ENCODE measurements at places on chromosomes 11 and 22. TPM values are rescaled to one million over a fixed set of nuclear protein-coding genes. Genes with fewer than 3 reads are reported as not detected.

Gene CRYBB3
- polyA plus RNA-seq: not detected

Gene MS4A6A
- not detected for polyA plus RNA-seq

Gene LBHD1
- polyA plus RNA-seq: 4.0 TPM

Gene VSIG10L2
- not detected for polyA plus RNA-seq

Gene RAB39A
- polyA plus RNA-seq: not detected

Gene CAVIN3
- 241 TPM for polyA plus RNA-seq

Gene KRTAP5-9
- not detected for polyA plus RNA-seq

Gene SOX6
- 1.7 TPM for polyA plus RNA-seq

Gene MMP1
- 166 TPM for polyA plus RNA-seq

Gene ARHGAP8
- polyA plus RNA-seq: 0.21 TPM

Gene CRYAB
- polyA plus RNA-seq: 19.5 TPM

DNA sequence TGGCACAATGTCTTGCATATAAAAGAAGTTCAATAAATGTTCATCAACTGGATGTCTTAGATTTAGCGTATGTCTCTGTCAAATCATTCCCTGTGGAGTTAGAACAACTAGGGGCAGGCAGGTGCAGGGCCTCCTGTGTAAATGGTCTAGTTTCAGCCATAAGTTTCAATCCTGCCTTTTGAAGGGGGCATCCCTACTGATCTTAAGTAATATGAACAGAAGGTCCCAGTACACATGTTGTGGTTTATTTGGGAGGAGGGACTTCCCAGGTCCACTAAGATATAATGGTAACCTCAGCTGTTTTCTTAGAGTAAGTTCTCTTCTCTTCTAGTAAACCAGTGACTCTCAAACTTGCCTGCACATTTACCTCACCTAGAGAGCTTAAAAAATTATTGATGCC, 19.8 kb downstream of the TTC12 start:
- H3K27ac ChIP-seq: no peak overlapping the region
- H3K4me3 ChIP-seq: no peak overlapping the region
- DNase-seq: no peak
- H3K4me1 ChIP-seq: no peaks in the 10 kb centered on the region
- no peaks in the 10 kb centered on the region for H3K27me3 ChIP-seq

GRCh38 chr22:48044487-48045060, 1282.1 kb downstream of the TBC1D22A start:
- H3K36me3 ChIP-seq: no peaks in the 10 kb centered on the region
- no peak overlapping the region for H3K27ac ChIP-seq
- no peak for DNase-seq

GRCh38 chr11:72598906-72599305, 75.3 kb downstream of the PDE2A start:
- H3K4me1 ChIP-seq: no peaks in the 10 kb centered on the region
- peaks cover 84% of the 10 kb centered on the region for H3K27me3 ChIP-seq
- H3K36me3 ChIP-seq: no peaks in the 10 kb centered on the region
- H3K27ac ChIP-seq: no peak overlapping the region
- no peak overlapping the region for H3K4me3 ChIP-seq

DNA sequence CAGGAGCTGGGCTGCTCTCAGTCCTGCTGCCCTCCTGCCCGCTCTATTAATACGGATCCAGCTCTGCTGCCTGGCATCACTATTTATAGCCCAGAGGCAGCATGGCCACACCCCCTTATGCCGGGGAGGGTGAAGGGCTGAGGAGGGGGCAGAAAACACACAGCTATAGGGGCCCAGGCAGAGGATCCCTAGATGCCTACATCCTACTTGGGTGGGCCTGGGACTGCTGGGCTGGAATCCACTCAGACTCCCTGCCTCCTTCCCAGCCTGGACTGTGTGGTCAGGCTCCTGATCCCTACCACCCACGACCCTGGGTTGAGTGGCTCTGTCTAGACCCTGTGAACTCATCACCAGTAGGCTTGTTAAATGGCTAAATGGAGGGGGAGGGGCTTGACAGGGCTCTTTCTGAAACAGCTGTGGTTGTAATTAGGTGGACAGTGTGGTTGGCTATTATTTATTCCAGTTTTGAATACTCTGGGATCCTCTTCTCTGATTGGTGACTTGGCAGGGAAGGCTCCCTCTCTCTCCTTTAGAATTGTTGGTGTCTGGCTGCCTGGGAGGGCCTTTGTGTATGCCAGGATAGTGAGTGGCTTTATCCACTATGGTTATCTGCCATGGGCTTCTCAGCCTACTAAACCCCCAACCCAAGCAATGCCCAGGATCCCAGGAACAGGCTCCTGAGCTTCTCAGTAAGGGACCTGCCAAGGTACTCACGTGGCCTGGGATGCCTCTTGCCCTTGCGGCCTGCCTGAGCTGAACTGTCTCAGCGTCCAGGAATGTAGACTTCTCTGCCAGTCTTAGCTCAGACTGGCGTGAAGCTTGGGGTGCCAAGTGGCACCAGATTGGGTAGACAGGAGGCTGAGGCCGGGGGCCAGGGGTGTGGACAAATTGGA, 15.2 kb downstream of the PHLDB1 start:
- H3K36me3 ChIP-seq: peaks cover 33% of the 10 kb centered on the region
- no peaks in the 10 kb centered on the region for H3K27me3 ChIP-seq
- DNase-seq: peak; percentile 69
- peak overlapping the region; percentile 95 for H3K27ac ChIP-seq

DNA sequence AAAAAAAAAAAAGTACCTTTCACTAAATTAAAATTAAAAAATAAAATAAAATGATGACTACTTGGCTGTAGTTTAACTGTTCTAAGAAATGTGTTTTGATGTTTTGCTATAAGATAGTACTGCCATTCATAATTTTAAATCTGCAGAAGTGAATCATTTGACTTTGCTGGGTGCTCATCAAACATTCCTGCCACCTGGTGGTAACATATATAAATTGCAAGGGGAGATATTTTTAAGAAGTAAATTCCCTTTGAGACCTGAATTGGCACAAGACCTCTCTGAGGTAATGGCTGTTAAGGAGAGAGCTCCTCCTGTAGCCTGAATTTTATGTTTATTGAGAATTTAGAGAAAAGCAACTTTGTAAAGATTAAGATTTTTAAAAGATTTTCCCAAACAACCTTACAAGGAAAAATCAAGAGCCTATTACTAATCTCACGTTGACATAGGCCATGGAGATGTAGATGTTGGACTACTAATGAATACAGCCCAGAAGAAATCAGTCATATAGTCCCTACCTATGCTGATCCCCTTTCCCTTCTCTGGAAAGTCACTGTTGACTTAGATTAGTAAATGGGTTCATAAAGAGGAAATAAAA, 11.9 kb upstream of the NARS2 start:
- peak; percentile 27 for DNase-seq
- no peaks in the 10 kb centered on the region for H3K4me1 ChIP-seq
- H3K36me3 ChIP-seq: no peaks in the 10 kb centered on the region

- no peaks in the 10 kb centered on the region for H3K4me1 ChIP-seq
- no peak overlapping the region for H3K27ac ChIP-seq
- peaks cover 11% of the 10 kb centered on the region for H3K27me3 ChIP-seq
- H3K36me3 ChIP-seq: no peaks in the 10 kb centered on the region
These were observed 51.3 kb downstream of the TRIM29 start for GRCh38 chr11:120086651-120087050.

DNA sequence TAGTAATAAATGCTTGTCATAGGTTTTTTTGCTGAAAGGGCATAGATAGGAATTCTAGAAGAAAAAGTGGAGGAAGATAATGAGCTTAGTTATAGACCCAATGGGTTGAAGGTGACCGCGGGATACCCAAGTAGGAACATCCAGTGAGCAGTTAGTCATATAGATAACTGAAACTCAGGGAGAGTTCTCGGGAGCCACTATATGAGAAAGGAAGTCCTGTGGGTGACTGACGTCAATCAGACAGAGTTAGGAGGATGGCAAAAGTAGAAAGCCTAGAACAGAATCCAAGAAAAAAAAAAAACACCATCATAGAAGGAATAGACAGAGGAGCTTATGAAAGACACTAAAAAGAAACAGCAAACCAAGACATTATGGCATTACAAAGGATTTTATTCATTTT, 1.6 kb upstream of the CNGA4 start:
- no peaks in the 10 kb centered on the region for H3K4me1 ChIP-seq
- H3K4me3 ChIP-seq: no peak overlapping the region
- no peak for DNase-seq
- no peak overlapping the region for H3K27ac ChIP-seq

GRCh38 chr11:2678396-2678795, 21.4 kb downstream of the KCNQ1OT1 start:
- DNase-seq: no peak
- H3K27ac ChIP-seq: no peak overlapping the region

DNA sequence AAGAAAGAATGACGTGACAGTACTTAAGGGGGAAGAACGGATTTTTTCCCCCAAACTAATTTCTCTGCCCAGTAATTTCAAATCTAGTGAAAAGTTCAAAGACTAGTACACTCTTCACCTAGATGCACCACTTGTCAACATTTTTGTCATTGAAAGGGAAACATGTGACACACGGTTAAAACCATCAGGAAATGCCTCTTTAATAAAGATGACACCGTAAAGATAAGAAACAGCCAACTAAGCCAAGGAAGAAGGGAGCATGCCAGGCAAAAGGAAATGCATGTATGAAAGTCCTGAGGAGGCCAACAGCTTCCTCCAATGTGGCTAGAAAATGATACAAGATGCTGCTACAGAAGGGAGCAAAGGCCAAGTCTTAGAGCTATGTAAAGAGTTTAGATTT, 49.4 kb downstream of the RSF1 start:
- no peaks in the 10 kb centered on the region for H3K27me3 ChIP-seq
- no peak for DNase-seq
- no peak overlapping the region for H3K4me3 ChIP-seq
- peaks cover 2% of the 10 kb centered on the region for H3K4me1 ChIP-seq
- peaks cover 2% of the 10 kb centered on the region for H3K36me3 ChIP-seq
- H3K27ac ChIP-seq: no peak overlapping the region

DNA sequence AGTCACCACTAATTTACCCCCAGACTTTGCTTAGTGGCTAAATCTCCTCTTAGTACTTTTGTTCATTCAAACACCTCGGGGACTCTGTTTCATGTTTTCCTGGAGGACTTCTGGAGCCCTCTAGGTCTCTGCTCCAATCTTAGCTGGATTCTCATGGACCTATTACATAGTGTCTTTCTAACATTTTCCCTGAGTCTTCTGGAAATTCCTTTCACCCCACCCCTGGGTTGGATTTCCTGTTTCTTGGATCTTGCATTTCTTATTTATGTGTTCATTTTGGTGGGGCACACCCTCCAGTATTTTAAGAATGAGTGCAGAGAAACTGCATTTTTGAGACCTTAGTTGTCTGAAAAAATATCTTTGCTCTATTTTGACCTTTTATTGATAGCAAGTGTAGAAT, 220.1 kb downstream of the BLID start:
- peaks cover 19% of the 10 kb centered on the region for H3K4me1 ChIP-seq
- H3K27me3 ChIP-seq: no peaks in the 10 kb centered on the region
- no peaks in the 10 kb centered on the region for H3K36me3 ChIP-seq
- no peak overlapping the region for H3K27ac ChIP-seq
- DNase-seq: peak; percentile 61
- H3K4me3 ChIP-seq: no peak overlapping the region

GRCh38 chr22:43535336-43535735, 123.5 kb downstream of the MPPED1 start:
- no peak for DNase-seq
- no peak overlapping the region for H3K4me3 ChIP-seq
- H3K4me1 ChIP-seq: no peaks in the 10 kb centered on the region
- no peaks in the 10 kb centered on the region for H3K36me3 ChIP-seq
- H3K27me3 ChIP-seq: no peaks in the 10 kb centered on the region

GRCh38 chr22:28299753-28300152, 379.9 kb downstream of the TTC28 start:
- no peaks in the 10 kb centered on the region for H3K4me1 ChIP-seq
- no peak overlapping the region for H3K4me3 ChIP-seq
- H3K27me3 ChIP-seq: no peaks in the 10 kb centered on the region

DNA sequence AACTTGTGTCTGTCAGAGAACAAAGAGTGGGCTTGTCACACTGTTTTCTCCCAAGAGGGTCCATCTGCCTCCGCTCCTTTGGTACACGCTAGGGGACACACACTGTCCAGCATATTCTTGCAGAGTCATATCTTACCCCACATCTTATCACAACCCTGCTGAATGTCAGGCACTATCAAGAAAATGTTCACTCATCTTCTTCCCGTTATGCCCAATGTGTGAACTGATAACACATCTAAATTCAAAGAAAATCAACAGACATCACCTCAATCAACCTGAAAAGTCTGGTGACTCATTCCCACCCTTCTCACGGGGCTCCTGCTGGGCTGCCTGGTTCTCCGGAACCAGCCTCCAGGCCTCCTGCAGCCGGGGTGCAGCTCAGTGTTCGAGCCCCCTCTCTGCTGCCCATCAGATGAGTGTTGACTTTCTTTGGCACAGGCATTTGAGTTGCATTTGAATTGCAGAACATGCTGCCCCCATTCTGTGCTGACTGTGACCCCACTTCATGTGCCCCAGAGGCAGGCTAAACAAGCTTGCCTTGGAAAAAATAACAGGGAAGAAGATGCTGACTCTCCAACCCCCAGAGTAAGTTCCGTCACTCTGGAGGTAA, 19.4 kb downstream of the GRAP2 start:
- DNase-seq: no peak
- no peak overlapping the region for H3K4me3 ChIP-seq
- H3K27me3 ChIP-seq: peaks cover 68% of the 10 kb centered on the region
- H3K4me1 ChIP-seq: no peaks in the 10 kb centered on the region

- no peak overlapping the region for H3K27ac ChIP-seq
- peaks cover 13% of the 10 kb centered on the region for H3K27me3 ChIP-seq
- DNase-seq: no peak
- no peaks in the 10 kb centered on the region for H3K4me1 ChIP-seq
- H3K4me3 ChIP-seq: no peak overlapping the region
These were observed 22.2 kb upstream of the RFPL3 start for GRCh38 chr22:32335471-32335870.

GRCh38 chr22:48687606-48688005, 1140.1 kb downstream of the BRD1 start:
- no peak overlapping the region for H3K4me3 ChIP-seq
- H3K4me1 ChIP-seq: no peaks in the 10 kb centered on the region
- no peak for DNase-seq

- H3K36me3 ChIP-seq: no peaks in the 10 kb centered on the region
- DNase-seq: no peak
- no peaks in the 10 kb centered on the region for H3K4me1 ChIP-seq
- no peak overlapping the region for H3K4me3 ChIP-seq
- no peak overlapping the region for H3K27ac ChIP-seq
- H3K27me3 ChIP-seq: no peaks in the 10 kb centered on the region
These were observed 619.0 kb upstream of the ARHGAP42 start for GRCh38 chr11:100068116-100068515.

- H3K4me1 ChIP-seq: peaks cover 19% of the 10 kb centered on the region
- peak overlapping the region; percentile 64 for H3K27ac ChIP-seq
- peak overlapping the region; percentile 76 for H3K4me3 ChIP-seq
- DNase-seq: peak; percentile 59
- H3K36me3 ChIP-seq: no peaks in the 10 kb centered on the region
- peaks cover 3% of the 10 kb centered on the region for H3K27me3 ChIP-seq
These were observed 31.6 kb upstream of the JAM3 start for GRCh38 chr11:134037046-134037908.

DNA sequence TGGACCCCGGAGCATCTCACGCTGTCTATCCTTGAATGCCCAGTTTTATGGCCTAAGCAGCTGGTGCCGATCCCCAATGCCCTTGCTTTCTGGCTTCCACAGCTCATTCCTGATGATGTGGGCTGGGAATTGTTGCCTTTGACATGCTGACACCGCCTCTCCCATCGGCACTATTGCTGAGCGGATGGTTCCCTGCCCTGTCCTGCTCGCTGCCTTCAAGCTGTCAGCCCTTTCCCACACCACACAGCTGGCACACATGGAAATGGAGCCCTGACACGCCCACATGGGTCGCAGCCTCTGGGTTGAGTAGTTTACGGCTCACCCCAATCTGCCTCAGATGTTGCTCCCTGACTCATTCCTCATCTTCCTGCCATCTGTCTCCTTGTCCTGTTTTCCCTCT, 110.2 kb upstream of the SESN3 start:
- DNase-seq: no peak
- no peak overlapping the region for H3K27ac ChIP-seq
- no peaks in the 10 kb centered on the region for H3K36me3 ChIP-seq

Data from IMR-90 (cell line).